Amygdala (tissue), 56 donors: ENCODE measurements at places on chromosomes 11 and 22.
A peak's percentile ranks its signal among the peaks of the same experiment; 100 is the strongest.

GRCh38 chr11:57335343-57336110 is at the start of gene SSRP1:
Gene SSRP1, minus strand, starts transcription at chr11:57335892. Its CDS starts 771 bp downstream, at chr11:57335121.
- DNase-seq: peak; percentile 90

- no peak for DNase-seq
These were observed 769.8 kb downstream of the METTL15 start for GRCh38 chr11:28878025-28878424.

DNA sequence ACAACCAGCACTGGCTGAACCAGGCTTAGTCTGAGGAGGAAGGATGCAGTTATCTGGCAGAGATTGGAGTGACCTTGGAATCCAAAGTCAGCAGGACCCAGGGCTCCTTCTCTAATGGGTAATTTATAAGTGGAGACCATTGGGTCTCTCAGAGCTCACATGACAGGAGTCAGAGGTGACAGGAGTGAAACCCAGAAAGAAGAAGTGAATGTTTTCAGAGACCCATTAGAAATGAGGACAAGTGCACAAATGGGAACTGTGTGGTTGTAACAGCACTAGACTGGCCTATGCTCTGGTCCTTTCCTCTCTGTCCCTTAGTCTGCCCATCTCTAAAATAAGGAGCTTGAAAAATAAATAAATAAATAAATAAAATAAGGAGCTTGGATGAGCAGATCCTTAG is 107.4 kb downstream of the SERGEF start:
- no peak for DNase-seq

- DNase-seq: no peak
These were observed 23.6 kb upstream of the LMO1 start for GRCh38 chr11:8287297-8287696.

GRCh38 chr22:38422611-38423511 is 32.1 kb downstream of the KCNJ4 start:
- DNase-seq: no peak

- DNase-seq: no peak
These were observed 279.4 kb downstream of the NTM start for GRCh38 chr11:131649856-131650255.

GRCh38 chr11:119479685-119480275 is 56.8 kb upstream of the THY1 start:
- DNase-seq: no peak

- peak; percentile 50 for DNase-seq
These were observed 19.3 kb downstream of the MTFP1 start for GRCh38 chr22:30444632-30445437.

- no peak for DNase-seq
These were observed 104.5 kb upstream of the TEAD1 start for GRCh38 chr11:12569499-12570425.

DNA sequence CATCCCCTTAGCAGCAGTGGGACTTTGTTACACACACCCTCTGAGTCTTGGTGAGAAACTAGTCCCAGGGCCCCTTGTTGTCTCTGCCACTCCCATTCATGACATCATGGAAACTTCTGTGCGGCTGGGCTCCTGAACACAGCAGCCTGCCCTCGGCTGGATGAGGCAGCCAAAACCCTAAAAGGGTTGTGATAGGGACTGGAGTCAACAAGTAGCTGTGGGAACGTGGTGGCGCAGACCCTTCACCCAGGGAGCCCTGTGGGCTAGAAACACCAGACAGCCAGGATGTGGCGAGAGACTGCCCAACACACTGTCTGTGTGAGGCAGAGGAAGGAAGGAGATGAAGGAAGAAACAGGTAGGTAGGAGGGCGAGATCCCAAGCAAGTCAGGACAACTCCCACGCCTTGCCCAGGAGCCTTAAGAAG is 3.9 kb downstream of the CD3D start:
- no peak for DNase-seq

DNA sequence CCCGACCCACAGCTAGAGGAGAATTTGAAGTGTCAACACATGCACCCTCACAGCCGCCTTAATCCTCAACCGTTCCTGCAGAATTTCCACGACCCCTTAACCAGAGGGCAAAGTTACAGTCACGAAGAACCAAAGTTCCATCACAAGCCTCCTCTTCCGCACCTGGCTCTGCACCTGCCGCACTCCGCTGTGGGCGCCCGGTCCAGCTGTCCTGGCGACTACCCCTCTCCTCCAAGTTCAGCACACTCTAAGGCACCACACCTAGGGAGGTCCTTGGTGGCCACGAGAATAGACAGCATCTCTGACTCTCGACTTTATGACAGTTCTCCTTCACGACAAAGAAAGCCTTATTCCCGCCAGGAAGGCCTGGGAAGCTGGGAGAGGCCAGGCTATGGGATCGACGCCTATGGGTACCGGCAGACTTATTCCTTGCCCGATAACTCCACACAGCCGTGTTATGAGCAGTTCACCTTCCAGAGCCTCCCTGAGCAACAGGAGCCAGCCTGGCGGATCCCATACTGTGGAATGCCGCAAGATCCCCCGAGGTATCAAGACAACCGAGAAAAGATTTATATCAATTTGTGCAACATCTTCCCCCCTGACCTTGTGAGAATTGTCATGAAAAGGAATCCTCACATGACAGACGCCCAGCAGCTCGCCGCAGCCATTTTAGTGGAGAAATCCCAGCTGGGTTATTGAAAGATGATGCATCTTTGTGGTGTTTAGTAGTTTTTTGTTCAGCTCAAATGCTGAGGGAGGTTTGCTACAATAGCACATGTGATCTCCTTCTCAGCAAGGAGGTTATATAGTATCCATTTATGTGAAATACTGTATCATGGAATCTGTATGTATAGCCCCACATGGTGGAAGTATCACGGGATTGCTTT is 72.1 kb downstream of the ZC3H12C start:
- DNase-seq: no peak

- DNase-seq: no peak
These were observed 3.8 kb downstream of the INPPL1 start for GRCh38 chr11:72228229-72228843.

GRCh38 chr11:11407065-11407762 is 54.2 kb upstream of the CSNK2A3 start:
- DNase-seq: no peak

GRCh38 chr11:101456812-101457211 is 127.0 kb downstream of the TRPC6 start:
- no peak for DNase-seq

GRCh38 chr11:115942011-115942410 is 437.8 kb upstream of the CADM1 start:
- DNase-seq: no peak
